Suppressor macrophage treated with lipopolysaccharide for 1 hour (primary cell): ENCODE measurements at places on chromosomes 5 and 9.

DNA sequence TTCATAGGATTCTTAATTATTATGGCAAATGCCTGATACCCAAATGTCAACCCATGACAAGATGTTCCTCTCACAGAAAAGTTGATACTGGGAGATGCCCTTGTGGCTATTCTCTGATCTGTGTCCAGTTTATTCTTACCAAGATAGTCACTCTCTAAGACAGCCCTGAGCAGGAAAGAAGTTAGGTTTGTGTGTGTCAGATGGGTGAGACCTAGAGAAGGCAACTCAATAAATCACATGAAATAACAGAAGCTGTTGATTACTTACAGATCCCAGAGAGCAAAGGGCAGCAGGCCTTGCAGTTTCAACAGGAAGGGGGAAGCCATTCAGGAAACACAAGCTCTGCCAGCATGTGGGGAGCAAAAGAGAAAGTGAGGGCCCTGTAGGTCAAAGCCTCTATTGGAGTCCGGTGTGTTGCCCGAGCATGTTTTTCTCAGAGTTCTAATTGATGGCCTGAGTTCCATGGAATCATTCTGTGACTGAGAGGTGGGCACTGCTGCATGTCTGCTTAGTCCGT lies 1193.7 kb upstream of the CDH18 start:
- no peak for DNase-seq

- no peak for DNase-seq
Measured at GRCh38 chr9:29176231-29176630, 1603.0 kb upstream of the C9orf72 start.

DNA sequence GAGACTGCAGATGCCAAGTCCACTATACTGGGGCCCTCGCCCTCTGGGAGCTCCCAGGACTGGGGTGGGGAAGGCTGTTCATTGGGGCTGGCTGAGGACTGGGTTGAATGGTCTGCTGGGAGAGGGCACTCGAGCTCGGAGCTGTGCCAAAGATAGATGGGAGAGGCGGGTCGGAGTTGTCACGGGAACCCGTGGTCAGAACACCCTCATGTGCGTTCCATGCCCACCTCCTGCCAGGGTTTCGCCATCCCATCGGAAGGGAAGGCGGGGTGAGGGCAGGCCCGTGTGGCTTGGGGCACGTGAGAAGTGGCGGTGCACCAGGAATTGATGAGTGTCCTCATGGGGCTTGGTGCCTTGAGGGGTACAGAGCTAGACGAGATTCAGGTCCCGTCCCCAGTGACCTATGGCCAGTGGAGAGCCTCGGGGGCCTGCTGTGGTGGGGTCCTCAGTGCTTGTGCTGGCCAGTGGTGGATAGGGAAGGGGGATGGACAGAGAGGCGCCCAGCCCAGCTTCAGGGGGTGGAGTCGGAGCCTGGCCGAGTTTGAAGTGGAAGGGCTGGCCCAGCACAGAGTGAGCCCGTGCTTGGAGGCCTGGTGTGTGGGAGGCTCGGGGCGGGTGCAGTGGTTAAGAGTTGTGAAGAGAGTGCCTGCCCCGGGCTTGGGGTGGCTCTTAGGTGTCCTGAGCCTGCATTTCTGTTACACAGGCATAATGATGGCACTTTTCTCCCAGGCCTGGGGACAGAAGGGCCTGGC lies 4.3 kb downstream of the CACFD1 start:
- DNase-seq = no peak

- no peak for DNase-seq
Measured at GRCh38 chr5:79205965-79206364, 30.0 kb upstream of the JMY start.

GRCh38 chr5:2439608-2440007 lies 311.9 kb downstream of the IRX2 start:
- no peak for DNase-seq

DNA sequence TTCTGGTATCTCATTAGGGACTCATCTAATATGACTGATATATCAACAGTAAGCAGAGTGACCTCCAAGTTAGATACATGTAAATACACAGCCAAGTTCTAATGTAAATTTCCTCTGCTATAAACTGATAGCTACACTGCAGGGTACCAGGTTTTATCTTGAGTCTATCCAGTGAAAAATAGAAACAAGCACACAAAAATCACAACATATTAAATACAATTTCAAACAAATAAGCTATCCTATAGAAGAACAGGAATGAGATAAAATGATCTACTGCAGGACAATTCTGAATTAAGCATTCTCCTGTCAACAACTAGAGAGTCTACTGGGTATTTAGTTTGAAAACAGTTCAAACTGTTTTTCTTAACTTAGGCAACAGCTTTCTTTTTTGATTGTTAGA lies 42.7 kb downstream of the NR3C1 start:
- no peak for DNase-seq

DNA sequence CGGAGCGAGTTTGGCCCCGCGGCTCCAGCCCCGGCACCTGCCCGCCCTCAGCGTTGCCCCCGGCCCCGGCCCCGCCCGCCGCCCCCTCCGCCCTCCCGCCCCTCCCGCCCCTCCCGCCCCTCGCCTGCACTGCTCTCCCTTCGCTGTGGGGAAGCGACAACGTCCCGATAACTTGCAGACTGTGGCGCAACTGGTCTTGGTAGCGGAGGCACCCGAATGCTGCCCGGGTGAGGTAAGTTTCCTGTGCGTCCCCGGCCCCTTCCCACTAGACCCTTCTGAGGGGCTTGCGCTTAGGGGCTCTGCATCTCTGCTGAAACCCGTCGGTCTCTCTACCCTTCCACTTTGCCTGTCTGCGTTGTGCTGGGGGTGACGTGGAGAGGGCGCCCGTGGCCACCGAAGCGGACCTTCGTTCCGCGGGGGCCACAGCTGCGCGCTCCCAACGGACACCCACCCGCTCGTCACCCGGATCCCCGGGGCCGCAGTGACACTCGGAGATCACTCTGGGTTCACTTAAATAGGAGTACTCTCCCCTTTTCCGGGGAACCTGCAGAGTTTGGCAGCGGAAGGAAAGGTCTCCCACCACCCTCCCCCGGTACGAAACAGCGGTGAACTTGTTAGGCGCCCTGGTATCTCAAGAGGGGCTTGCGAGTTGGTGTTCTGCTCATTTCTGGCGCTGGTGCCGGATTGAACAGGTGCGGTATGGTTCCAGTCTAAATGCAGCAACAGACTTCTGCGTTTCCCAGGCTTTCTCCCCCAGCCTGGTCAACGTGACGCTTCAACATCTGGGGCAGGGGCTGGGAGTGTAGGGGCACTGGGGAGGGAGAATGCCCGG lies 707 bp downstream of the PIP5K1B start:
- peak; percentile 29 for DNase-seq

DNA sequence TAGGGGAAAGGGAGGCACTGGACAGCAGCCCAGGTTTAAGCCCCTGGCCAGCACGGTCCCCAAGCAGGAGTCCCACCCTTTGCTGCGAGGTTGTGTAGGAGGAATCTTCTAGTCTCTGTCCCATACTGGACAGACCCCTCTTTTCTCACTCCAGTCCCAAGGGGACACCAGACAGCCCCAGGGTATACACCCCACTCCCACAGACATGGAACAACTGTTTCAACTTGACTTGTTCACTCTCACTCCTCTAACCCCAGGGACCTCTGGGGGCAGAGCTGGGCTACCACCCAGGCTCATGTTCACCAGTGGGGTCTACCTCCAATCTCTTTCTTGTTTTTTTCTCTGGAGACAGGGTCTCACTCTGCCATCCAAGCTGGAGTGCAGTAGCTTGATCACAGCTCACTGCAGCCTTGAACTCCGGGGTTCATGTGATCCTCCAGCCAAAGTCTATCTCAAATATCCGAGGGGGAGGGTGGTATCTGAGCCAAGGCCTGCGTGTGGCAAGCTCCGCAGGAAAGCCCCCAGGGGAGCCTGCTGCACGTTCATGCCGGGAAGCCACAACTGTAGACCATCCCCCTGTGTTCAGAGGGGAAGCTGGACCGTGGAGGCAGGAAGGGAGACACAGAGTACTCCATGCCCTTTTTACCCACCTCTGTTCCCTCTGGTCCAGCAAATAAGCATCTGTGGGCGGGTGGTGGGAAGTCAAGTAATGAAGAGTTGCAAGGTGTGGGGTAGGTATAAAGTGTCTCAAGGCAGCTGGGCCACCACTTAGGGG lies 1.8 kb downstream of the PTGES2 start:
- no peak for DNase-seq

GRCh38 chr5:99004960-99005359 lies 76.2 kb upstream of the CHD1 start:
- peak; percentile 76 for DNase-seq

DNA sequence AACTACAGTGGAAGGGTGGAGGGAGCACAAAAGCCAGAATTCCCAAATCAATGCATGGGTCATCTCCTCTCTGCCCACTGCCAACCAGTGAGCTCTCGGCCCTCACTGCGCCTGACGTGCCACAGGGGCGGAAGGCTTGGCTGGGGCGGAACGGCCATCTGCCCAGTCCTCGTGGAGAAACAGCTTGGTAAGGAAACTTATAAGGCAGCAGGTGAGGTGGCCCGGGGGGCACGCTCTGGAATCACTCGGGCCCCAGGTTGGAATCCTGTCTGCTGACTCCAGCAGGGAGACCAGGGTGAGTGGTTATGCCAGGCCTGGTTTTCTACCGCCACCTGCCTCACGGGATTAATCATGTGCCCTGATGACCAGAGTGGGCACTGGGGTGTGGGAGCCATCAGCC lies 52.3 kb downstream of the VAV2 start:
- DNase-seq = no peak

DNA sequence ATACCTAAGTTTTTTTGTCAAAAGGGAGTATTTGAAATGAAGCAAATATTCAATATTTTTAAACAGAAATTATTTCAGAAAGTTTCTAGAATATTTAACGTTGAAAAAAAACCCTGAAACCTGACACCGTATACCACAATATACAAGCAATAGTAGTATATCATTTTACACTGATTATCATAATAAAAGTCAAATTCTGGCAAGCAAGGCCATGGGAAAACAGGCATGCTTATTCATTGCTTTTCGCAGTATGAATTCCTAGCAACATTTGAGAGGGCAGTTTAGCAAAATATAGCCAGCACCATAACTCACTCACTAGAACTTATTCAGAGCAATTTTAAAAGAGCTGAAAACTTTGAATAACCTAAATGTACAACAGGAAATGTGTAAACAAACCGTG lies 46.1 kb downstream of the ERAP1 start:
- no peak for DNase-seq

DNA sequence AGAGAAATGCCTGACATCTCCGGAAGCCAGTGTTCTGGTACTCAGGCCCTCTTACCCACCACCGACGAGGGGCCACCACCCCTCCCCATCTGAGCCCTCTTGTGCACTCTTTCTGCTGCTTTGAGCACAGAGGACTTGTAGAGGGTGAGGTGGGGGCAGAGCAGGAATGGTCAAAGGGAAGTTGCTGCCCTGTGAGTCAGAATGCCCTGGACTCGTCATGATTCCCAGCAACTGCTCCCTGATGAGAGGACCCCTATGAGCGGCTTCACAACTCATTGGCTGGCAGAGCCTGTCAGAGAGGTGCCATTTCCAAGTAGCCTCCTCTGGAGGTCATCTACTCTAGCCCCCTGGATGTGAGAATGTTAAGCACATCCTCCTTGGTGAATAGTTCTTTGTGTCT lies 845 bp downstream of the ECSCR start:
- peak; percentile 68 for DNase-seq
